Placental pericyte (primary cell): ENCODE measurements at places on chromosomes 16 and 17. TPM values are rescaled to one million over a fixed set of nuclear protein-coding genes. Genes with fewer than 3 reads are reported as not detected.

NPIPB9 gene
- 1.8 and 3.7 TPM in 2 replicates for total RNA-seq

CSH1 gene
- not detected in 2 replicates for total RNA-seq

FADS6 gene
- total RNA-seq: not detected in 2 replicates

MC1R gene
- 3.9 and 5.6 TPM in 2 replicates for total RNA-seq

KRT25 gene
- total RNA-seq: not detected in 2 replicates

OTOP2 gene
- total RNA-seq: not detected in 2 replicates

DRC3 gene
- 0.66 and 0.86 TPM in 2 replicates for total RNA-seq

ITFG1 gene
- 53.4 and 62.4 TPM in 2 replicates for total RNA-seq

FBXO39 gene
- 0.22 TPM in 1 of 2 replicates, not detected in the other for total RNA-seq

PRM3 gene
- not detected in 2 replicates for total RNA-seq

ZNF319 gene
- 6.3 and 10.3 TPM in 2 replicates for total RNA-seq

TM4SF5 gene
- not detected in 2 replicates for total RNA-seq

CD300A gene
- total RNA-seq: not detected in 2 replicates

SRCAP gene
- 16.2 and 30.4 TPM in 2 replicates for total RNA-seq

FGF11 gene
- under 0.01 and 0.44 TPM in 2 replicates for total RNA-seq

HOXB5 gene
- under 0.01 TPM in 1 of 2 replicates, not detected in the other for total RNA-seq

ZP2 gene
- total RNA-seq: not detected in 2 replicates

HEATR9 gene
- not detected in 2 replicates for total RNA-seq

IRX3 gene
- 12.7 and 18.2 TPM in 2 replicates for total RNA-seq

DGKE gene
- total RNA-seq: 7.3 and 10.9 TPM in 2 replicates

KRTAP16-1 gene
- total RNA-seq: not detected in 2 replicates

CEP20 gene
- 30.9 and 51.4 TPM in 2 replicates for total RNA-seq

CTF1 gene
- total RNA-seq: 2.0 and 4.4 TPM in 2 replicates

ANKS4B gene
- not detected in 2 replicates for total RNA-seq

CPHXL2 gene
- total RNA-seq: not detected in 2 replicates

TBC1D3E gene
- not detected in 2 replicates for total RNA-seq

CA4 gene
- not detected in 2 replicates for total RNA-seq

MYO19 gene
- total RNA-seq: 26.3 and 90.2 TPM in 2 replicates

HS3ST3A1 gene
- total RNA-seq: 26.3 and 77.5 TPM in 2 replicates

CDK5R1 gene
- 0.44 and 1.6 TPM in 2 replicates for total RNA-seq

PMP22 gene
- 7.0 and 17.8 TPM in 2 replicates for total RNA-seq

KAT8 gene
- 35.0 and 35.4 TPM in 2 replicates for total RNA-seq

CLEC3A gene
- not detected in 2 replicates for total RNA-seq

TMIGD1 gene
- total RNA-seq: not detected in 2 replicates

TBC1D28 gene
- total RNA-seq: not detected in 2 replicates

EVPLL gene
- total RNA-seq: not detected in 2 replicates

GDPD1 gene
- total RNA-seq: 0.57 and 3.1 TPM in 2 replicates

KRT9 gene
- total RNA-seq: not detected in 2 replicates

TMEM100 gene
- total RNA-seq: 1.8 and 3.4 TPM in 2 replicates

MOSMO gene
- total RNA-seq: 13.6 and 35.1 TPM in 2 replicates

BCL6B gene
- under 0.01 TPM in 1 of 2 replicates, not detected in the other for total RNA-seq

XAF1 gene
- total RNA-seq: 41.4 and 108 TPM in 2 replicates

NAA60 gene
- 15.5 and 17.3 TPM in 2 replicates for total RNA-seq

NOL11 gene
- total RNA-seq: 23.4 and 50.5 TPM in 2 replicates

SPN gene
- not detected in 2 replicates for total RNA-seq

ACSM2A gene
- total RNA-seq: not detected in 2 replicates

SLC16A11 gene
- 1.1 TPM in 1 of 2 replicates, not detected in the other for total RNA-seq

TP53TG3B gene
- total RNA-seq: 0.44 TPM in 1 of 2 replicates, not detected in the other

TP53TG3F gene
- total RNA-seq: 0.14 and 0.22 TPM in 2 replicates

SRCIN1 gene
- total RNA-seq: not detected in 2 replicates

C16orf96 gene
- total RNA-seq: under 0.01 TPM in 2 replicates

TNFAIP1 gene
- 35.9 and 71.3 TPM in 2 replicates for total RNA-seq

CCL1 gene
- not detected in 2 replicates for total RNA-seq

EME1 gene
- total RNA-seq: 0.66 and 12.0 TPM in 2 replicates

CCL4 gene
- total RNA-seq: not detected in 2 replicates

CD300H gene
- not detected in 2 replicates for total RNA-seq

YPEL3 gene
- 6.3 and 20.6 TPM in 2 replicates for total RNA-seq

KRTAP17-1 gene
- not detected in 2 replicates for total RNA-seq

METTL9 gene
- 176 and 177 TPM in 2 replicates for total RNA-seq

NXN gene
- 51.8 and 65.2 TPM in 2 replicates for total RNA-seq
